ENCODE measurements at places on chromosomes 11 and 22.

- DNase-seq, result no peak
Observed at GRCh38 chr11:10379871-10380568, 75.0 kb upstream of the AMPD3 start.

DNA sequence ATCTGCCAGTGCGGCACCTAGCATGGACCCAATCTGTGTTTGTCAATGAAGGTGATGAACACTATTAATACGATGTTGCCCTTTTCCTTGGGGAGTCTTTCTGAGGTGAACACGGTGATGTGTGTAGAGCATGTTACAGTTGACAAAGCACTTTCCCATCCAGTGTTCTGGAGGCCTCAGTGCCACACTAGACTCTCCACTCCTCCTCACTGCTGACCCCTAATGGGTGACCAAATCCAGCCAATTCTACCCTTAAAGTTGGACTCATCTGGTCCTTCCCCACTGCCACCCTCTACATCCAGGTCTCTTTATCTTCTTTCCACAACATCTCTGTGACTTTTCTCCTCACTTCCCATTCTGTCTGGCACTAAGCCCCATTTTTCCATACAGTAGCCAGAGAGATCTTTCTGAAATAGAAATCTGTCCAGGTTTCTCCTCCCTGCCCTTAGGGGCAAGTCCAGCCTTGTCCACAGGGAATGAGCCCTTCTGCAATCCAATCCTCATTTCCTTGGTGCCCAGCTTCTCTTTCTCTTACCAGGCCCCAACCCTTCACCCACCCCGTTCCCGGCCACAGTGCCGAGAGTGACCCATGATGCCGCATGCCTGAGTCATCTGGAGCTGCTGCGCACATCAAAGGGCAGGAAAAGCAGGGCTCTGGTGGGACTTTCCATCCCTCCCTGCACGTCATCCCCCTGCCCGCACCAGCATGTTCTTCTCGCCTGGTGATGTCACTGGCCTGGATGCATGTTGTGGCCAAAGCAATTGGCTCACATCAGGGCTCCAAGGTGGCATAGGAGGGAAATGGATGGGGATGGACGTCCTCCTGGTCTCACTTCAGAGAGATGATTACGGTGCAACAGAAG is 64.2 kb downstream of the RASSF10 start:
- no peak for DNase-seq

DNA sequence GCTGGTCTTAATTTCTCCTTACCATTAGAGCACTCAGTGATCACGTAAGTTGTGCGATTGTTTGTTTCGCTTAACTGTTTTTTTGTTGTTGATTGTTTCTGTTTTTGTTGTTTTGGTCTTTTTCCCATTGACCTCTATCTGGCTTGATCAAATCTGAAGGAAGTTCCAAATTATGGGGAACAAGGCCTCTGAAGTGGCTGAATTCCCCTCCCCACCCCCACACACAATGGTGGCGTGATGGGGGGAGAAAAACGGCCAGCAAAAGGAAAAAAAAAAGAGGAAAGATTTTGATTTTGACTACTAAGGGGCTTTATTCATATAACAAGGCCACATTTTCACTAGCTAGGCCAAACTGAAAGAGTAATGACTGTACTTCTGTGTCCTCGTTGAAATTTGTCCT is 53.6 kb downstream of the OSBPL5 start:
- DNase-seq, result no peak

DNA sequence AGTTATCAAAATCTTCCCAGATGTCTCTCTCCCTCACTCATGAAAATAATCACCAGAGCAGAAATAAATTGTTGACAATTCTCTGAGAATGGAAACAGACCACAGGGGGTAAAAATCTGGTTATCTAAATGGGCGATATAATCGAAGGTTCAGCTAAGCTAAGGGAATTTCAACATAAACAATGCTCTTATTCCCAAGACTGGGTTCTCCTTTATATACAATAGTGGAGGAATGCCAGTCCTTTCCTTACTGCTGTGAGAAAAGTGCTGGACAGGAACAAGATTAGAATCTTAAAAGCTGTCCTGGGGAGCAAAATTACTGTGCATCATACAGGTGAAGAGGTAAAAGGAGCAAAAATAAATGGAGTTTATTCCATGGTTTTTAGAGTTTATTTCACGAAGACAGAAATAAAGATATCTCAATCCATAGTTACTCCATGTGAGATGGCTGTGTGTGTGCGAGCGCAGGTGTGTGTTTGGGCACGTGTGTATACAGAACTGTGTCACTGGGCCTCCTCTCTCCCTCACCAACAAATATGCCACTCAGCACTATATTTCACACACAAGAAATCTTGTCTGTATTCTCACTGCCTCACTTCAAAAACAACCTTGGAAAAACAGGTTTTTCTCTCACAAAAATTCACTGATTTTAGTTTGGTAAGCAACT is 385.6 kb downstream of the DCDC1 start:
- DNase-seq, result no peak

- DNase-seq, result no peak
Observed at GRCh38 chr22:27274770-27275449, 526.6 kb downstream of the MN1 start.

DNA sequence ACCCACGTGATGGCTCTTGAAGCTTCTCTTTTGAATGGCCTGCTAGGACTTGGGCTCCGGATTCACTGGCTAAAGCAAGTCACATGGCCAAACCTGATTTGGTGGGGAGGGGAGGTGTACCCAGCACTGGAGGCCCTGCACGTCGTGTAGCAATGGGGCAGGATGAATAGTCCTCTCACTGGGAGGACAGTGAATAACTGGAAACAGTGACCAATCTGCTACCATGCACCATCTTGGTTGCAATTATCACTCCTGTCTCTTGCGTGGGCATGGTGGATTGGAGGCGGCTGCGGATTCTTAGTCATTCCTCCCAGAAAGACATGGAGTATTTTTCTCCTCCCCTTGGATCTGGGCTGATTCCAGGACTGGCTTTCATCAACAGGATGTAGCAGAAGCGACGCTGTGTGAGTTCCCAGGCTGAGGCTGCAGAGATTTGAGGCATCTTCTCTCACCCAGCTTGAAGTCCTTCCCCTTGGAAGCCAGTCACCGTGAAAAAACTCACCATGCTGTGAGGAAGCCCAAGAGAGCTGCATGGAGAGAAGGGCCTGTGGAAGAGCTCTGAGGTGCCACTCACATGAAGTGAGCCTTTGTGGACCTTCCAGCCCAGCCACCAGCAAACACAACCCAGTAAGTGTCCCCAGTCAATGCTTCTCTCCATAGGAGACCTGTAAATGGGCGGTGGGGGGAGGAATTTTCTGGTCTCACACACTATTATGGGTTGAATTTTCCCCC is 70.4 kb downstream of the IGLL1 start:
- DNase-seq, result no peak

DNA sequence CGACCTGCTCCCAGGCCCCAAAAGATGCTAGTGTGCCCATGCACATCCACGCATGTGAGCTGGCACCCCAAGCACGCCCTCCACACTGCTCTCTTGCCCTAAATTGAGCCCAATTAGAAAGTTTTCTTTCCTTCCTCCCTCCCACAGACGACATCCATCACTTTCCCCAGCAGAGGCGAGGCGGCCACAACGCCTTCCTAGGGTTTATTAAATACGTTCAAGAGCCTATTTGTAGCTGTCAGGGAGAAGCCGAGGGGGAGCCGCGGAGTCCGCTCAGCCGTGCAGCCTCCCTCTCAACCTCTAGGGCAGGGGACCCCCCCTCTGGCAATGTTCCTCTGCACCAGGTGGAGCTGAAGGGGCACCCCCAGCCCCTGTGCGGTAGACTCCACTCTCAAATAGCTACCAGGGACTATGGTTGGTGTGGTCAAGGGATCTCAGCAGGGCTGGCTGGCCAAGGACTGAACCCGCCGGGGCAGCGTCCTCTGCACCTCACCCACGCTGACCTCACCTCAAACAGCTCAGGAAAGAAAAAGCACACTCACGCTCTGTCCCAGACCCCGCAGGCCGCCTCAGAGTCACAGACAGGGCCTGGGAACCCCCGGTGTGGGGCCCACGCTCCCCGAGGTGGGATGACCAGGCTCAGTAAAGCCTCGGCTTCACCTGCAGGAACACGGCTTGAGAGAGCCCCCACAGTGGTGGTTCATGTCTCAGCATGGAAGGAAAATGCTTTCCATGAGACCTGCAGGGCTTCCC is 152.4 kb downstream of the DSCAML1 start:
- DNase-seq, result no peak

Data from AML-193 (cell line).